ENCODE measurements at places on chromosomes 13 and 19.

DNA sequence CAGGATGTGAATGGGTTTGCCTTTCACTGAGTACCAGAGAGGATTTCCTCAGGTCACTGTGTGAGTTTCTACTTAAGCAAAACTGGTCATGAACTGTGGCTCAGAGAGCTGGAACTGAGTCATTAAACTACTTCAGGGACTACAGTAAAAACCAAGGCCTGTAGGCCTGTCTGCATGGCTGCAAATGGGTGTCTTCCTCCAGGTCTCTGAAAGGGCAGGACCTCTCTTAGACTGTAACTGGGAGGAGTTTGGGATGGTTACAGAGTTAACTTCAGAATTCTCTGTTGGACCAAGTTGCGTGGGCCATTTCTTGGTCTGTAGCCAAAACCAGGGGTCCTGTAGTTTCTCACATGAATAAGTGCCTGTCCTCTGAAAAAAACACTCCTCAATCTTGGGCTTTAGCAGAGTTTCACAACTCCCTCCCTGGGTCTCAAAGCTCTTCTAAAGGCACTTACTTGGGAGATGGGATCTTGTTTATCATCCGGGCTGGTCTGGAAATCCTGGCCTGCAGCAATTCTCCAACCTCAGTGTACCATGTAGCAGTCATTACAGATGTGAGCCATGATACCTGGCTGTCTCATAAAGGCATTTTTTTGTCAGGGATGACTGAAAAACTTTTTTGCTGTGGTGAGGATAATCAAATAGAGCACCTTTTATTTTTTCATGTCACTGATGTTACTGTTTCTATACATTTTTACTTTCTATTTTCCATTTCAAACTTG is 19.7 kb downstream of the ZNF714 start:
- DNase-seq, result no peak

DNA sequence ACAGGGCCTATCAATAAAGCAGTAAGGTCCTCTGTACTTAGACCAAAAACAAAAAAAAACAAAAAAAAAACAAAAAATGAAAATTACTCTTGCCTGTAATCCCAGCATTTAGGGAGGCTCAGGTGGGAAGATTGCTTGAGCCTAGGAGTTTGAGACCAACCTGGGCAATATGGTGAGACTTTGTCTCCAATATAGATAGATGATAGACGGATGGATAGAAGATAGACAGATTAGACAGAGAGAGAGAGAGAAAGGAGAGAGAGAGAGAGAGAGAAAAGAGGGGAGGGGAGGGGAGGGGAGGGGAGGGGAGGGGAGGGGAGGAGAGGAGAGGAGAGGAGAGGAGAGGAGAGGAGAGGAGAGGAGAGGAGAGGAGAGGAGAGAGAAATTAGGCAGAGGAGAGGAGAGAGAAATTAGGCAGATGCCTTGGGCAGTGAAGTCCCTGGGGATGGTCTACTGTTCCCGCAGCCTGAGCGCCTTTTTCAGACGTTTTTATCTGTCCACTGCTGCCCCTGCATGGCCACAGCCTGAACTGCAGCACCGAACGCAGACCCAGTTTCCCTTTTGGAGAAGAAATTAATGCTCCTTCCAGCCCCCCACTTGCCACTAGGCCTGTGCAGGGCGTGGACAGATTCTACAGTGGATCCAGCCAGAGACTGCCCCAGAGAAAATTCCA is 9.8 kb upstream of the ZNF627 start:
- DNase-seq, result peak; percentile 81

GRCh38 chr19:40625406-40626120 is 24.4 kb downstream of the LTBP4 start:
- DNase-seq, result no peak

- no peak for DNase-seq
Observed at GRCh38 chr13:38141792-38142191, 207.9 kb upstream of the UFM1 start.

- no peak for DNase-seq
Observed at GRCh38 chr19:42271861-42272534, 2.9 kb downstream of the CIC start.

- DNase-seq, result no peak
Observed at GRCh38 chr13:98089246-98089645, 53.6 kb upstream of the FARP1 start.

DNA sequence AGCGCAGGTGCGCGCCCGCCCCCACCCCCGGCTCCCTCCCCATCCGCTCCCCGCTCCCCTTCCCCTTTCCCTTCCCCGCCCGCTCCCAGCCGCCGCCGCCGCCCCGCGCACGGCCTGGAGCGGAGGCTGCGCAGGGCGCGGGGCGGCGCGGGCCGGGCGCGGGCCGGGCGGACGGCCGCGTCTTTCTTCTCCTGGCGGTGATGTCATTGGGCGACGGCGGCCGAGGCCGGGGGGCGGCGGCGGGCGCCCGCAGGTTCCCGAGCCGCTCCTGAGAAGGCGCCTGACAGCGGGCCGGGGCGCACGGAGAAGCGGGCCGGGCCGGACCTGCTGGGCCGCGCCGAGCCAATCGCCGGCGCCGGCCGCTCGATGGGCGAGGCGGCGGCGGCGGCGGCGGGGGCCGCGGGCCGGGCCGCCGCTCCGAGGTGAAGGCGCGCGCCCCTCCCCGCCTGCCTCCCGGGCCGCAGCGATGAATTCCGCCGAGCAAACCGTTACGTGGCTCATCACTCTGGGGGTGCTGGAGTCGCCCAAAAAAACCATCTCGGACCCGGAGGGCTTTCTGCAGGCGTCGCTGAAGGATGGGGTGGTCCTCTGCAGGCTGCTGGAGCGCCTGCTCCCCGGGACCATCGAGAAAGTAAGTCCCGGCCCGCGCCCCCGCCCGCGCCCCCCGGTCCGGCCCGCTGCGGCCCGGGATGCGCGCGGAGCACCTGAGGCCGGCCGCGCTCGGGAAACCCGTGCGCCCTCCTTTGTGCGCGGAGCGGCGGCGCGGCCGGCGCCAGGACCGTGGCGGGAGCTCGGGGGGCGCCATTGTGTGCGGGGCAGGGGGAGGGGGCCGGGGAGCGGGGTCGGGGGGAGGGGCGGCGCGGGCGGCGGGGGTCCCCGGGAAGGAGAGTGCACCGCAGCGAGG is at the start of gene ARHGEF7:
ARHGEF7 (plus strand) TSS at position 250 of the 904 bp plus-strand sequence; CDS start at position 467, 217 bp downstream.
- no peak for DNase-seq

DNA sequence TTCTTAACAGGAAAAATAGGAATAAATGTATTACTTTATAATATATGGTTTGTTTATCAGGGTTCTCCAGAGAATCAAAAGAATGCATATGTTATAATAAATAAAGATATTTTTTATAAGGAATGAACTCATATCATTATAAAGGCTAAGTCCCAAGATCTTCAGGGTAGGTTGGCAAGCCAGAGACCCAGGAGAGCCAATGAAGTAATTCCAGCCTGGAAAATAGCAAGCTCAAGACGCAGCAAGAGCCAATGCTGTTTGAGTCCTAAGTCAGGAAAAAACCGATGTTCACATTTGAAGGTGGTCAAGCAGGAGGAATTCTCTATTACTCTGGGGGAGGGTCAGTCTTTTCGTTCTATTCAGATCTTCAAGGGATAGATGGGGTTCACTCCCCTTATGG is 490.0 kb downstream of the PCDH20 start:
- no peak for DNase-seq

DNA sequence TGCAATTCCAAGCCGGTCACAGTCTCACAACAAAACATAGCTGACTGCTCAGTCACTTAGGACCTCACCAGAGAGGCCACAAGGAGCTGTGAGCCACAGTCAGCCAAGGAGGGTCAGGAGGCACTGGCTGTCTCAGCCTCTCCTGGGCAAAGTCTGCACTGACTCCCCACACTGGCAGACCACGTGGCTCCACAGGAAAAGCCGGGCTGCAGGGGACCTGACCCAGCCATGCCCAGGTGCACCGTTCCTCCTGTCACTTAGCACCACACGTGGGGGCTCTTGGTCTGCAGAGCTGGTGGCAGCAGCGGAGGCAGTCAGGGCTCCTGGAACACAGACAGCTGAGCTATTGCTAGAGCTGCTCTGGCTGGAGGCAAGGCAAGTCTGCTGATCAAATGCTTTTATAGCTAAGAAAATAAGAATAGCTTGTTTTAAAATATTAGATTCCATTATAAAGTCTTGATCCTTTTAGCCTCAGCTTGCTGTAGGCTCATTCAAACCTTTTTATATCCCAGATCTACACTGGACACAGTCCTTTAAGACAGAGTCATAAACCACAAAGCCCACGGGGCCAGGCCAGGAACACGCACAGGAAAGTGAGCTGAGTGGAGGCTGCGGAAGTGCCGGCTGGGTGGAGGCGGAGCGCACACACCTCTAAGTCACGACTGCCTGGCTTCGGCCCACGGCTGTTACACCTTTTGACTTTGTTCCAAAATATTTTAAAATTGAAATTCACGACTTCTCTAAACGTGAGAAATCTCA is 744.1 kb downstream of the UQCRFS1 start:
- DNase-seq, result peak; percentile 5

Data from CD4-positive, alpha-beta T cell treated with Interleukin-21 for 1 hour (primary cell).